Activated T-helper 1 cell treated with anti-CD3 and anti-CD28 coated beads, Interleukin-2, amount 50 U/mL, for 16 hours (primary cell): ENCODE measurements at places on chromosomes 5 and 9.
A peak's percentile ranks its signal among the peaks of the same experiment; 100 is the strongest.

DNA sequence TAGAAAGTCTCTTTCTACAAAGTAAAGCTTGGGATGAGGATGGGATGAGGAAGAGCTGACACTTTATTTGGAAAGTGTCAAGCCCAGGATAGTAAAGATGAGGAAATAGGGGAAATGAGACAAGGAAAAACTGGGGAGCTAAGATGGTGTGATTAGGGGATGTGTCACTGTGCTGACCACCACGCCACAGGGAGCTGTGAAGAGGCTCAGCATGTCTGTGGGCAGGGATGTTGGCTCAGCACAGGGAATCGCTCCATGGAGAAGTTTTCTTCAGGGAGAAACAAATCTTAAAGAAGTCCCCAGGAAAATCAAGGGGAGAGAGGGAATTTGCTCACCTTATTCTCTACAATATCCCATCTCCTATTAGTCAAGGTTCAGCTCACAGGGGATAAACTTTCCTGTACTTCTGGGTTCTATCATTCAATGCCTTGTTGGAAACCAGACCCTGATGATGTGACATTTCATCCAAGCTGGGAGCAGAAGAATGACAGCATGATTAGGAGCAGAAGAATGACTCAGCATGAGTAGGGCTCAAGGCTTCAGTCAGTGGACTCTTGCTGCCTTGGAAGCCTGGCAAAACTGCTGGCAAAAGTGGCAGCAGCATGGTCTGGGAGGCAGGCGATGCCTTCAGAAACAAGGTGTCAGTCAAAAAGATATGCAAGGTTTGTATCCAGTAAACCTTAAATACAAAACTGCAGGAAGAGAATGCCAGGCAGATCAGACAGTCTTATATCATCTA lies 4.9 kb downstream of the HSPB3 start:
- no peak for DNase-seq

DNA sequence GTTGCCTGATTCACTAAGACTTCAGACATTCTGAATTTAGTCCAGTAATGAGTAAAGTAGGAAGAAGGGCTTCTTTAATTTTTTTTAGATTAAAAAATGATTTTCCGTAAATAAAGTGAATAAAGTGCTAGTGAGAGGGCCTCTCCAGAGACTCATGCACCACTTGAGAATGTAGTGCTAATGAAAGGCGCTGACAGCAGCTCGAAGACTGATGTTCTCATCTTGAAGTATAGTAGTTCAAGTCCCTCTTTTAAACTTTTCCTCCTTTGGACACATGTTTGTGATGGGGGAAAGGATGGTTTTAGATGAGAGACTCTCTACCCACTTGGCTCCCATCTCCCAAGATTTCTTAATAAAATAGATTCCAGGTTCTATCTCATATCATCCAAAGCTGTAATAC lies 48.5 kb downstream of the G3BP1 start:
- no peak for DNase-seq

GRCh38 chr5:95644351-95645042 lies 2.1 kb upstream of the RFESD start:
- peak; percentile 9 for DNase-seq

- DNase-seq = no peak
Measured at GRCh38 chr5:122415030-122415800, 103.2 kb downstream of the SNCAIP start.

GRCh38 chr5:83069096-83069799 lies 7.9 kb downstream of the TMEM167A start:
- no peak for DNase-seq

DNA sequence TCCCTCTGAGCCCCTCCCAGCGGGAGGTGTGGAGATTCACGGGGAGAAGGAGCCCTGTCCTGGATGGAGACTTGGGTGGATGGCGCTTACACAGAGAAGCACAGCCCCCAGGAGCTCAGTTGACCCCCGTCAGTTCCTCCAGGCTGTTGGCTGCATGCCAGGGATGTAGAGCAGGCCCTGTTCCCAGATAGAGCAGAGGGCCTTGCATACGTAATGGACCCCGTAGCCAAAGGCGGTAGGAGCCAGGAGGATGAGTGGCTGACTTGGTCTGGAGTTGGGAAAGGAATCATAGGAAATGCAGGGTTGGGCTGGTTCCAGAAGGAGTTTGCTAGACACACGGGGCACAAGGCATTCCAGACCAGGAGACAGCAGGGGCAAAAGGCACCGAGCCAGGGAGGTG lies 2.5 kb downstream of the PMPCA start:
- no peak for DNase-seq

GRCh38 chr9:73923796-73924195 lies 573.3 kb upstream of the RORB start:
- DNase-seq = no peak

- DNase-seq = no peak
Measured at GRCh38 chr9:19640014-19640413, 148.8 kb downstream of the SLC24A2 start.

DNA sequence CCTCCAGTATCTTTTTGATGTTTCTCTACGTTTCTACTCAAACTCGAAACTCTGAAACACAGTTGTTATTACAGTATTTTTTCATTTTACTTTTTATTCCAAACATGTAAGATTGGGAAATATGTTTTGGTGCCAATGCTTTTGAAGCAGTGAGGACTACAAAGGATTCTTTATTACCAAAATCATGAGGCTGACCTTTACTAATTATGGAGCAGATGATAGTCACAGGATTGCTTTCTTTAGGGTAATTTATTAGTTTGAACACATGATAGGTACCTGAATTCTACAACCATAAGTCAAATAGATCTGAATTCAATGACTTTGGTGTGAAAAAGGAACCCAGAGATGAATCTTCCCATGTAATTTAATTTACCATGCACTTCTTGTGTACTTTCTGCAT lies 2015.1 kb upstream of the C9orf72 start:
- DNase-seq = no peak

- DNase-seq = no peak
Measured at GRCh38 chr9:6498982-6499381, 86.0 kb downstream of the UHRF2 start.

DNA sequence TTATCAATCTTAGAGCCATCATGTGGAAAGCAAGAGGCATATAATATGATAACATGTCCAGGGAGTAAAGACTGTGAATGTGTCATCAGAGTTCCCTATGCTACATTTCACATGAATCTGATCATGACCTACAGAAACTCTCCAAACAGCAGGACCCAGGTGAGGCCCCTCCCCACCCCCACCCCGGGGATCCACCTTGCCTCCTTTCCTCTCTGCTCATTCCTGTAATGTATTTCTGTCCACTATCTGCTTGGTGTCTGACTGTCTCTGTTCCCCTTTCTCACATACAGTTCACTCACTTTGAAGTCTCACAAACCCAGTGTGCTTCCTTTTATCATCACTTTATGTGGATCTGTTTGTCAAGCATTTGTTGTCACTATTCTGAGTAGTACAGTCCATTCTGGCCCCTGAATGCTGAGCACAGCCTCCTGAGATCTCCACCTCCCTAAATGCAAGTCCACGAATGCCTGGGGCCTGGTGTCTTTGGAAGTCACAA lies 76.4 kb upstream of the SMARCA2 start:
- DNase-seq = no peak

- DNase-seq = no peak
Measured at GRCh38 chr9:115739096-115739875, 414.3 kb upstream of the PAPPA start.

DNA sequence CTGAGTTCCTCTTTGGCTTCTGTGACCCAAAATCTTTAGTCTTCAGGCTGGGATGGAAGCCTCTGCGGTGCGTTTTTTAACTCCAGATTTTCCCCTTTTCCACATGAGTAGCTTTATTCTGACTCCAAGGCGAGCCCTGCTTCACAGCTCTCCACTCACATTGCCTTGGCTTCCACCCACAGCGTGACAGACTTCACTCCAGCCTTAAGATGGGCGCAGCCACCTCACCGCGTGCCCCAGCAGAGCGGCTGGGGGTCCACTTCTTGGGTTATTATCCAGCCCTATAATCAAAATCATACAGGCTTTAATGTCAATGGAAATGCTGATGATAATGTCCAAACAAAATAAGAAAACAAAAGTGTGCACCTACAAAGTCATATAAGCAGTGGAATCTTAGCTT lies 1.2 kb downstream of the EXOC3 start:
- DNase-seq = no peak

DNA sequence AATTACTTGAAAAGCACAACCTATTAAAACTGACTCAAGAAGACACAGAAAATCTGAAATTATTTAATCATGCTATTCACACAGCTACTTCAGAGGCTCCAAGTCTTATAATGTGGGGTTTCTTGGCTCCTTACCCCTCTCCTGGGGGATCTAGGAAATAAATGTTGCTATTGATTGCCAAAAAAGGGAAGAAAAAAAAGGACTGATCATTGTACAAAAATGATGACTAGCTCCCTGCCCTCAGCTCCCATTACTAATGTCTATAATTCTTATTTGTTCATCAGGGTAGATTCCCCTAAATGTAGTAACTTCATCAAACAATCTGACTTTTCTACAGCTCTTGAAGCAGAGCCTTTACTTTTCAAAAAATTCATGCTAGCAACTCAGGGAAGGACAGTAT lies 3.3 kb upstream of the SMC5 start:
- DNase-seq = no peak

- DNase-seq = no peak
Measured at GRCh38 chr9:15543047-15543813, 9.6 kb upstream of the CCDC171 start.

DNA sequence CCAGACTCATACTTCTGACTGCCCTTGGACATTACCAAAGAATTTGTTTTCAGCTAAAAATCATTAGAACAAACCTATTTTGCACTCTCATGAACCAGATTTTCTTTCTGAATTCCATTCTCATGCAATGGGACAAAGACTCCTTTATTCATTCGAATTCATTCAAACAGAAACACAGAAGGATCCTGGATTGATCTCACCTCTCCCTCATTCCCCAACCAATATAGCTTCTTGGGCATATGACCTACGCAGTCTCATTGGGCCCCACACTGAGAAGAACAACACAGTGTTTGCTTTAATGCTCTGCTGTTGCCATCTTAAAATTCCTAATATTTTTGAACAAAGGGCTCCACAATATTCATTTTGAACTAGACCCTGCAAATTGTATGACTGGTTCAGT lies 392.4 kb downstream of the CTNND2 start:
- no peak for DNase-seq

GRCh38 chr9:114344692-114345091 lies 15.0 kb downstream of the ORM2 start:
- DNase-seq = no peak

DNA sequence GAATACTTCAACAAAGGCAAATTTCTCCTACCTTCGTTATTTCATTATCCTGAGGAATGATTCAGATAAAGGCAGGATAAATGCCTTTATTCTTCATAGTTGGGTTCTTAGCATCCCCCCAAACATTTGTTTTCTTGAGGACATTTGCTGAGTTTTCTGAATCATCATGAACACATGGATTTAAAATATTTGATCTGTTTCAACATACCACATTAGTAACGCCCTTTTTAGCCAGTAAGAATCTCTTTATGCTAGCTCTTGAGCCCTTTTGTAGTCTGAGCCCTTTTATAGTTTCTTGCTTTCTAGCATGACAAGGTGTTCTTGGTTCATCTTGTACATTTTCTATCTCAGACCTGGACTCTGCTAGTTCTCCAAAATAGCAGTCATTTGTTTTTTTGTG lies 27.9 kb downstream of the SKIC3 start:
- DNase-seq = no peak

DNA sequence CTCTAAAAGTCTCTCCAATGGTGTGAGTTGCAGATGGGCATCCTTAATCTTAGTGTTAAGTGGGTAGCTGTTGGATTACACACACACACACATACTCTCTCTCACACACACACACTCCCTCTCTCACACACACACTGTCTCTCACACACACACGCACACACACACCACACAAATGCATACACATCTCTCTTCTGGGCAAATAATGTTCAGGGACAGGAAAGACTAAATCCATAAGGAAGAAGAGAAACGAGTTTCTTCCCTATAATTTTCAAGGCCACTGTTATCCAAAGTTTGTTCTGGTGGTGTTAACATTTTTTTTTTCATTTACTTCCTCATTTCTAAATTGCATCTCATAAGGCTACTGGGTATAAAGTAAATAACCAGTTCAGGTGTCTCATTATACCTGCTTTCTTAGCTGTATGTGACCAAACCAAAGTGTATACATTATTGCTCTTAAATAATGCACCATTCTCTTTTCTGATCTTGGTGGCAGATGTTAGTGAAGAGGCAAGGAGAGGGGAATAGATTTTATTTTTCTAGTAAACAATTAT lies 22.5 kb upstream of the CCNH start:
- no peak for DNase-seq

DNA sequence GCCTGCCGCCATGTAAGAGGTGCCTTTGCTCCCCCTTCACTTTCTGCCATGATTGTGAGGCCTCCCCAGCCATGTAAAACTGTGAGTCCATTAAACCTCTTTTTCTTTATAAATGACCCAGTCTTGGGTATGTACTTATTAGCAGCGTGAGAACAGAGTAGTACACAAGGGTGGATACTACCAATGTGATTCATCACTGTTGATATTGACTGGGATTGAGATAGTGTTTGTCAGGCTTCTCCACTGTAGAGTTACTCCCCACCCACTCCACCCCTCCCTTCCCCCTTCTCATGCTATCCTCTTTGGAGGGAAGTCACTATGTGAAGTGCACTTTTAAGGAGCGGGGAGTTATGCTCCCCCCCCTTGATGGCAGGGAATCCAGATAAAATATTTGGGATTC lies 11.4 kb upstream of the CRHBP start:
- DNase-seq = no peak

DNA sequence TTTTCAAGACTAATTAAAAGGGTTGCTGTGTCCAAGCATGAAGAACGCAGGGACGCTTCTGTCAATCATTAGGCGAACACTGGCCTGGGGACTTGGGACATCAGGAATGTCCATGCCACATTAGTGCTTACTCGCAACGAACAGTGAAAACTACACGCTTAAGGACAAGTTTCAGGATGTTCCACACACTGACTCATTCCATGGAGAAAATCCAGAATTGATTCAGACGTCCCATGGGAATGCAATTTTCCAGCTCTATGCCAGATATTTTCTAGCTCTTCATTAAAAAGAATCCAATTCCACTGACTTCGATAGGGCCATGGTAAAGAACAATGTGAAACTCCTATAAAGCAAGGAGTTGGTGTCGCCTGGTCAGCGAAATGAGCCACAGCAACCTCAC lies 98.2 kb downstream of the CAMSAP1 start:
- no peak for DNase-seq

DNA sequence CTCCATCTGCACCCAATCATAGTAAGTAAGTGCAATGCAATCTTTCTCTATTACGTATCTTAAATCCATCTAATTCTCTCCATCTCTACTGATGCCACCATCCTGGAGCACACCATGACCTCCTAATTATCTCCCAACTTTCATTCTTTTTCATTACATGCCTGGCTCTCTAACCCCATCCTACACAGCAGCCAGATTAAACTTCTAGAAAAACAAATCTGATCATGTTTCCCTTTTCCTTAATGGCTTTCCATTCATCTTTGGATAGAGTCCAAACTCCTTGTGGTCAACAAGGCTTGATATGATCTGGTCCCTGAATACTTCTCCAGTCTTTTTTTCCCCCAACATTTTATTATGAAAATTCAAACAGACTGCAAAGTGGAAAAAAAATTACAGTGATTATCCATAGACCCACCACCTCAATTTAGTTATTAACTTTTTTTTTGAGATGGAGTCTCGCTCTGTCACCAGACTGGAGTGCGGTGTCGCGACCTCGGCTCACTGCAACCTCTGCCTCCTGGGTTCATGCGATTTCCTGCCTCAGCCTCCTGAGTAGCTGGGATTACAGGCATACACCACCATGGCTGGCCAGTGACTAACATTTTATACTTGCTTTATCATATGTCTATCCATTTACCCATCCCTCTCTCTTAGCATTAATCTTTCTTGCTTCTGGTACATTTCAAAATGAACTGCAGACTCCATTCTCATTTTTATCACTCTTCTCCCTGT lies 5.2 kb downstream of the PPP2R2B start:
- DNase-seq = no peak

- DNase-seq = no peak
Measured at GRCh38 chr5:115194676-115195075, 25.0 kb upstream of the TRIM36 start.
